Osteocyte (in vitro differentiated cells): ENCODE measurements at places on chromosomes 1 and 21.

DNA sequence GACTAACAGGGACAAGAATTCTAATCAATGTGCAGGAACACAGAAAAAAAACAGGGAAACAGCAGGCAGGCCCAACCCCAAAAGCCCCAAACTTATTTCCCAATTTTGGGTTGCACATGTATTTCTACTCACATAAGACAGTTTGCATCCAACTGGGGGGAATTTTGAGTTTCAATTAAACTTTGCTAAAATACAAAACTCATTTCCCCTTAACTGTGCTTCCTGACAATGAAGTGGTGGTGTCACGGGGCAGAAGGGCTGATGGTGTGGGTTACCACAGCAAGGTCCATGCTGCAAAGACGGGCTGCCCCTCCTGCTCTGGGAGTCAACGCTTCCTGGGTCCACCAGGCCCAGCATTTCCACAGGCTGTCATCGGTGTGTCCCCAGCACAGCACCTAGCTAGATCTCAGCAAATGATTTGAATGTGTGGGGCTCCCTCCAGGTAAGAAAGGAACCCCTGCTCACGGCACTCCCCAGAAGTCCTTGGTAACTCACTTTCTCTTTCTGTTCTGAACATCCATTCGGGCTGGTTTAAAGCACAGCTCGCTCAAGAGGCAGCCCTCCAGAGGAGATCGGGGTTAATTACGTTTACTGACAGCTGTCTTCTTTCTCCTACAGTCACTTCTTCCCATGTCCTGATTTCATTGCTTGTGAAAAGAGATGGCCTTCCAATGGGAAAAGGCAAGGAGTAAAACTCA lies 27.4 kb downstream of the HIVEP3 start:
- no peak for DNase-seq

GRCh38 chr1:76065270-76065669 lies 9.3 kb upstream of the ST6GALNAC3 start:
- DNase-seq, result no peak

DNA sequence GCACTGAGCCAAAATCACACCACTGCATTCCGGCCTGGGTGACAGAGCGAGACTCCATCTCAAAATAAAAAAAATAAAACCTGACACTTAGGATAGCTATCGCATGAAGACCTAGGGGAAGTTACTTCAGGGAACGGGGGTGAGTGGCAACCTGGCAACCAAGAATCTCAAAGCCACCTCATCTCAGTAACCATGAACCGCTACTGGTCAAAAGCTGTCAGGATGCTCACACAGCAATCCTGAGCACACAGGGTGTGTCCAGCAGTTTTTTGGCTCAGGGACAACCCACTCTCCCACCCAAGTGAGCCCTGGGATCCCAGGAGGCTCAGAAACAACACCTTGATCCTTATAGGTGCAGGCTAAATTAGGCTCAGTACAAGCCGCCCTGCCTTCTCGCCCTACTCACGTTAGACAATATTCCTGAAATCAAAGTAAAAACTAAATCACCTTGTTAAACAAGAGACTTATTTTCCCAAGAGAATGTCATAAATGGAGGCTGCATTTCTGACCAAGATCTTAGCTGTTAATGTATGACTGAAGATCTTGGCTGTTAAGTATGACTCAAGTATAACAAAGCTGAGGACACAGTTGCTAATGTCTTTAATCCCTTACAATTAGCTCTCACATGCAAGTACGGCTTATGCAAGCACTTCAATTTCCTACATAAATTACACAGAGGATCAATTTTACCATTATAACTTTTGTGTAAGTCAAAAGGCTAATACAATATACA lies 48.3 kb upstream of the NADK start:
- DNase-seq, result no peak

- no peak for DNase-seq
These were observed 55.1 kb downstream of the DISP3 start for GRCh38 chr1:11533790-11534787.

- no peak for DNase-seq
These were observed 12.5 kb downstream of the BPNT1 start for GRCh38 chr1:220076861-220077762.

GRCh38 chr1:11984121-11984520 lies 3.9 kb downstream of the MFN2 start:
- no peak for DNase-seq

- DNase-seq, result no peak
These were observed 919 bp downstream of the CTSS start for GRCh38 chr1:150764617-150765101.

- no peak for DNase-seq
These were observed 36.0 kb upstream of the GPR37L1 start for GRCh38 chr1:202086579-202087350.

- DNase-seq, result no peak
These were observed 35.4 kb downstream of the CXADR start for GRCh38 chr21:17548262-17548661.

- no peak for DNase-seq
These were observed 110.0 kb downstream of the UBR4 start for GRCh38 chr1:19100028-19100427.

DNA sequence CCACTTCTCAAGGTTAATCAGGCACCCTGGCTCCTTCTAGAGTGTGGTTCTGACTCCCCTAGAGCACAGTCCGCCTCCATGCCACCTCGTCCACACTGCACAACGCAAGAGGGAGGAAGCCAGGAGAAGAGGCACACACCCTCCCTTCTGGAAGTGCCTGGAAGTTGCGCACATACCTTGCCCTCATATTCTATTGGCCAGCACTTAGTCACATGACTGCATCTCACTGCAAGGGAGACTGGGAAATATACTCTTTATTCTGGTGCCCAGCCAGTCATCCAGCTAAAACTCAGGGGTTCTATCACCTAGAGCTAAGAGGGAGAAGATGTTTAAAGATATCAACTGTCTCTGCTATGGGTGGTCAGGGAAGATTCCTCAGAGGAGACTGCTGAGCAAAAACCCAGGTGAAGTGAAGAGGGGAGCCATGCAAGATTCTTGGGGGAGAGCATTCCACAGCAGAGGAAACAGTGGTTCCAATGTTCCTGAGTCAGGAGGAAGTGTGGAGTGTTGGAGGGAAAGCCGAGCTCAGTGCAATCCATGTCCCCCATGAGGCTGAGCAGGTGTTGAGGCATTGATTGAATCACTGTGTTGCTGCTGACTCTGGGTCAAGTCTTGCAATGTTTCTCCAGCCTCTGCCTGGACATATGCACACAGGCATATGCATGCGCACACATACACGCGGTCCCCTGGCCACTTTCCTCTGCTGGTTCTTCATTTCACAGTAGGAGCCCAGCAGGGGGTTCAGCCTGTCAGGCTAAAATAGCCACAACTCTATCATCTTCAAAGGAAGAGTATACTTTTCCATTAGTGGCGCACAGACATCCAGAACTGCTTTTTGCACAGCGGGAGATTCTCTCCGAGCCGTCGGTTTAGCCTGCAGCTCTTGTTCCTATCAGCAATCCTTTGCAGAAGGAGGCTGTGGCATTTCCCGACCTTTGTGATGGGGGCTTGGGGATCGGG lies 22.3 kb upstream of the KLHDC7A start:
- no peak for DNase-seq

GRCh38 chr1:224065455-224065854 lies 48.5 kb upstream of the FBXO28 start:
- DNase-seq, result no peak
